T-helper 1 cell (primary cell): ENCODE measurements at places on chromosomes 7 and 10.

DNA sequence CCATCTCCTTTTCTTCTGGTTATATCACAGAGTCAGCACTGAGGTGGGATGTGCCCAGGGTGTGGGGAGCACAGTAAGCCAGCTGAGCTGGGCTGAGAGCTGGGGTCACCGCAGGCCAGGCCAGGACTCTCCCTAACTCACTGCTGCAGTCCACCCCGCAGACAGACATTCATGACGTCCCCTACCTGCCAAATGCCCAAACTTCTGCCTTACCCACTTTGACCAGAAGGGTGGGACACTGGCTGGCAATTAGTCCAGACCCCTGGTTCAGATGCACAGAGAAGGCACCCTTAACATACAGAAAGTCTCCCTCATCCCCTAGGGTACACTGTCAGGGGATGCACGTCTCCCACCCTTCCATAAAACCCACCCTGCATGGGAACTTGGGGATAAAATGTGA is 2.1 kb downstream of the DRGX start:
- no peak for DNase-seq

- DNase-seq = peak; percentile 61
Measured at GRCh38 chr10:123926401-123927264, 35.0 kb upstream of the CPXM2 start.

DNA sequence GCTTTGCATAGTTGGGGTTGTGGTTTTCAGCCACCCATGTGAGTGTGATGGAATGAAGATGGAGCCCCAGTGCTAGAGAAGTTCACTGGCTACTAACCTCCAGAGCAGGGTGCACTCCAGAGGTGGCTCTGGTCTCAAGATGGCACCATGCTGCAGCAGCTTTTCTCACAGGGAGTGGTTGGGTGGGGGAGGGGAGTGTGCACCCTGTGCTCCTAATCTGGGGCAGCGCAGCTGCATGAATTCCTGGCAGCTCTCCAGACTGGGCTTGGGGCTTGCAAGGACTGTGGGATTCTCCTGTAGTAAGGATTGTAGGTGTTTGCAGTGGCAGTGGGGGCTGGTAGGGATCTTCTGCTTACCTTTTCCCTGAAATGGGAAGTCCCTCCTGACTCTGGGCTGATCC is 23.7 kb downstream of the PHTF2 start:
- no peak for DNase-seq

DNA sequence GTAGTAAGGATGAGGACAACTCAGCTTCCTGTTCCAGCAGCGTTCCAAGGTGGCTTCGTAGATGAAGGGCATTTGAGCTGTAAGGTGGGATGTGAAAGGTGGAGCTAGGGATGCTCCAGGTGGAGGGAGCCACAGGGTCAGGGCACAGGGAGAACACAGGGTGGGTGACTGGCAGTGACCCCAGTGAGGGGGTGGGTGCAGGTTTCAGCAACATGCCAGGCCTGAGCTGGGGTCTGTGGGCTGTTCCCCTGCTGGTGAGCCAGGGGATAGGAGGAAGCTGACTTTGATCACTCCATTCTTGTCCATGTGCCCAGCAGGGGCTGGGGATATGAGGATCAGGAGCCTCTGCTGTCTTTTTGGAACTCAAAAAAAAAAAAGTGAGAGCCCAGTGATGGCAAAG is 33.2 kb downstream of the CDH23 start:
- no peak for DNase-seq

GRCh38 chr10:35328404-35329037 is 7.8 kb upstream of the CCNY start:
- DNase-seq = peak; percentile 59

DNA sequence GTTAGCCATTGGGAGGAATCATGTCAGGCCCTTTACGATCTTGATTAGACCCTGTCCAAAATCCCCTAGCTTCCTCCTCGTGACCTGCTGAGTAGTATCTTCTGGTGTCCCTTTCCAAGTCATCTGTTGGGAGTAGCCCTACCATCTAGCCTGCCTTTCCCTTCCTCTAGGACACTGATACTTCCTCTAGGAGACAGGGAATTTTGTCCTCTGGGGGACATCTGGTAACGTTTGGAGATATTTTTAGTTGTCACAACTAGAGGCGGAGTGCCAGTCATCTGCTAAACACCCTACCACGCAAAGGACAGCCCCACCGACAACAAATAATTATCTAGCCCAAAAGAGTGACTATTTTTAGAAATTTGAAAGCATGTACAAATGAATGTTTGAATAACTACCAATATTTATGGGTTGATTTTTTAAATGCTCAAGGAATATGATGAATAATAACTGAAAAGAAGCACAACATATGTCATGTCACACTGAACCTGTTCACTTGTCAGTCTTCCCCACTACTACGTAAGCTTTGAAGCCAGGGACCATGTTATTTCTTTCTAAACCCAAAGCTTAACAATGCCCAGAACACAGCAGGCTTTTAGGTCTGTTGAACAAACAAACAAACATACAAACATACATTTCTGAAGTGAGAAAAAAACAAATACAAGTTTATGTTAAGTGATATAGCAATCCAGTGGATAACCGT is 105.9 kb downstream of the ARHGAP12 start:
- no peak for DNase-seq

DNA sequence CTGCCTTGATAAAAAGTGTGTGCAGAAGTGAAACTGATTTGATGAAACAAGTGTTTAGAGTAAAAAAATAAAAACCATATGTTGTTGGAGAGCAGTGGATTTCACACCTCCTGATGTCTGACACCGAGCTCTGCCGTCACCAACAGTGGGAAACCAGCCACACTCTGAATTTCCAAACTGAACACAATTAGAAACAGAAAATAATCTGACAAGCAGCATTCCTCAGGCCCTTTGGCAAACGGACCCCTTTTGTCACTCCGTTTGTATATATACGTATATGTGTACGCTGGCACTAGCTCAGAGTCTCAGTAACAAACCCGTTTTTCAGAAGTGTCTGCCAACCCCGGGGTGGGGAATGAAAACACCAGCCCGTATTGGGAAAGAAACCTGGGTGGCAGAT is 32.4 kb downstream of the TACC2 start:
- DNase-seq = no peak

- no peak for DNase-seq
Measured at GRCh38 chr7:126040114-126041045, 1110.8 kb upstream of the POT1 start.

GRCh38 chr7:2950578-2950977 is 93.1 kb downstream of the CARD11 start:
- DNase-seq = no peak

DNA sequence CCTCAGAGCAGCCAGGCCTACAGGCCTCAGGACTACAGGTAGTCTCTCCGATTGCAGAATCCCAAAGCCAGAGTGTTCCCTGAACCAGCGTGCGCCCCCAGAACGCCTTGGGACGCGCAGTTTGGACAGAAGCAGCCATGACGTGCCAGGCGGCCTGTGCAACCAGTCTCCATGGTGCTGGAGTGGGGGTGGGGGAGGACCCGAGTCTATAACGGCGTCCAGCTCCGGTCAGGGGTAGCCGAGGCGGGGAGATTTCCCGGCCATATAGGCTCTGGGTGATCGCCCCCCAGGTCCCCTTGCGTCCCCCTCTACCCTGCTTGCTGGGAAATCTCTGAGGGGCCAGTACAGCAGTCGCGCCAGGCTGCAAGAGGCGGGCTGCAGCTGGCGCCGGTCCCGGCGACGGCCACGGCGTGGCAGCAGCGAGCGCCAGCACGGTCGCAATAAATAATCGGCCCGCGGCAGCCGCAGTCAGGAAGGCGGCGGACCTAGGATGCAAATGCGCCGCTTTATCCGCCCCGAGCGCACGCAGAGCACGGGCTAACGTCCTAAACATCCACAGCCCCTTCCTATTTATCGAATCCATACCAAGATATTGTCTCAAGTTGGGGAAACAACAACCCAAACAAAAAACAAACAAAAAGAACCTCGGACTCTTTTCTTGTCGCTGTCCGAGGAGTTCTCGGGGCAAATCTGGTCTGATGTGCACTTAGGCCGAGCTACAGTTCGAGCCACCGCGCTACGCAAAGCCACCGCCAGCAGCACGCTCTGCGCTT is 1.6 kb downstream of the HOXA3 start:
- peak; percentile 68 for DNase-seq
